Fibroblast of skin of left biceps (primary cell): ENCODE measurements at places on chromosomes 7 and 10.

DNA sequence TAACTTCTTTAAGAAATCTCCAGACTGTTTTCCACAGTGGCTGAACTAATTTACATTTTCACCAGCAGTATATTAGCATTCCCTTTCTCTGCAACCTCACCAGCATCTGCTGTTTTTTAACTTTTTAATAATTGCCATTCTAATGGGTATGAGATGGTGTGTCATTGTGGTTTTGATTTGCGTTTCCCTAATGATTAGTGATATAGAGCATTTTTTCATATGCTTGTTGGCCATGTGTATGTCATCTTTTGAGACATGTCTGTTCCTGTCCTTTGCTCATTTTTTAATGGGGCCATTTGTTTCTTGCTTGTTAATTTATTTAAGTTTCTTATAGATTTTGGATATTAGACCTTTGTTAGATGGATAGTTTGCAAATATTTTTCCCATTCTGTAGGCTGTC, 68.8 kb downstream of the SLC39A12 start:
- DNase-seq, result no peak

GRCh38 chr10:131141207-131141606, 170.3 kb downstream of the TCERG1L start:
- DNase-seq, result no peak

DNA sequence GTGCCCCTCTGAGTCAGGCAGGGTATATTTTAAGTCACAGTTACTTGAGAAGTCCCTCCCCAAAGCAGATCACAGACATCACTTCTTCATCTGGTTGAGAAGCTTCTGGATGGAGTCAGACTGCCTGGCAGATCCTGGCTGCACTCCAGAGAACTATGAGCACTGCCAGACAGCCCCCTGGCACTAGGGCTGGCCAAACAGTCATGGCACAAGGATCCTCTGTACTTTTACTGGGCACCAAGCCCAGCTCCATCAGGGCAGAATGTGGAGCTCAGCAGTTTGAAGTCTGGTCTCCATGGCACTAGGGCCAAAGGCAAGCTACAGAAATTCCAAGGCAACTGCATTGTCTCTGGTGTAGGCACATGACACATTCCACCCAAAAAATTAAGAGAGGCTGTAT, 162.1 kb downstream of the NRG3 start:
- no peak for DNase-seq

DNA sequence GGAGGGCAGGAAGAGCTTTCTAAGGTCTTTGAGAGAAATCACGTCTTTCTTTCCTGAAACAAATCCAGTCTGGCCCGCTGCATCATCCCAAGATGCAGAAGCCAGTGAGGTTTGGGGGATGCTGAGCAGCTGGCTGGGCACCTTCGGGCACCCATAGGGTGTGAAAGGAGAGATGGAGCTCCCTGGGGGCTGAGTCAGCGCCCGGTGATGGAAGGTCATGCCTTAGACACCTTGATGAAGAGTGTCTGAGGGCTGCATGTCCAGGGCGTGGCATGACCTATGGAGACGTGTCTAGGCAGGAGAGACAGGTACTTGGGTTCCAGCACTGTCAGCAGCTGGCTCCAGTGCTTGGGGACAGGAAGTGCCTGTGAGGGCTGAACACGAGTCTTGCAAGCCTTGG, 88.3 kb downstream of the GOLGA7B start:
- no peak for DNase-seq

- DNase-seq, result peak; percentile 13
Measured at GRCh38 chr10:13099144-13099665, 758 bp upstream of the OPTN start.

GRCh38 chr7:37753398-37754050, 70.0 kb downstream of the GPR141 start:
- DNase-seq, result no peak

DNA sequence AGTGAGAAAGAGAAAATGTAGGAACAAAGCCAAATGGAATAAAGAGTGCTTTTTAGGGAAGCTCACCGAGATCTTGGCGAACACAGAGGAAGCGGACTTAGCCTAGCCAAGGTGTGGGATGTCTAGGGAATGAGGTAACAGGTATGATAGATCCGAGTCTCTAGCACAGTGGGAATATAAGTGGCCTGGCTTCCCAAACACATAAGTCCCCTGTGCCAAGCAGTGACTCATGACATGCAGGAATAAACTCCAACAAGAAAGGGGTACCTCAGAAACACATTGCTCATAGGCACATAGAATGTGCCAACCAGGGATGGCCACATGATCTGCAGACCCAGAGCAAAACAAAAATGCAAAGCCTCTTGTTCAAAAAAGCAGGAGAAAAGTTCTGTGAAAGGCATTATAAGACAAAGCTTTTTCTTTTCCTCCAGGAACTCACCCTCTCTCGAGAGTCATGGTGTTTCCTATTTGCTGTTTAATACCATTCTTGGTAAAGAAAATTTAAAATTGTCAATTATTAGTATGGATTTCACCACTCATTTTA, 542.5 kb downstream of the GATA3 start:
- no peak for DNase-seq

- no peak for DNase-seq
Measured at GRCh38 chr10:121886181-121886580, 41.6 kb downstream of the ATE1 start.

DNA sequence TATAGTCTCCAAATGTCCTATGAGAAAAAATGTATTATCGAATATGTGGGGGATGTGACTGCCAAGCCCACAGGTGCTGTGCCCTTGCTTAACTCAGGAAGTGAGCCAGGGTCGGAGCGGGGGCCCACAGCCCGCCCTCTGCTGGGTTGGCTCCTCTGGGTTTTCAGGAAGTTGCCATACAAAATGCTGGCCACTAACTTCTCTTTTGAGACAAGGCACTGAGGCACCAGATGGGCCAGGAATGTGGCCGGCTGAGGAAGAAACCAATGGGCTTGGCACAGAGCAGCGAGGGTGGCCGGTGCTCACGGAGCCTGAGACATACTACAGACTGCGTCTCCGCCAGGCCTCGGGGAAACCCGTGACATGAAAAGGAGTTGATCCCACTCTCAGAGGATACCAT, 58.9 kb downstream of the FAM53B start:
- no peak for DNase-seq

GRCh38 chr10:74114041-74114448, 36.6 kb downstream of the AP3M1 start:
- no peak for DNase-seq

GRCh38 chr10:17766731-17767130, 14.7 kb downstream of the TMEM236 start:
- DNase-seq, result no peak

GRCh38 chr10:86334488-86335085, 32.0 kb downstream of the GRID1 start:
- no peak for DNase-seq

GRCh38 chr10:86729677-86730076, 26.7 kb upstream of the BMPR1A start:
- DNase-seq, result no peak

- no peak for DNase-seq
Measured at GRCh38 chr10:29703271-29703670, 68.5 kb upstream of the SVIL start.

- DNase-seq, result no peak
Measured at GRCh38 chr7:158933468-158934139, 77.2 kb downstream of the DYNC2I1 start.

DNA sequence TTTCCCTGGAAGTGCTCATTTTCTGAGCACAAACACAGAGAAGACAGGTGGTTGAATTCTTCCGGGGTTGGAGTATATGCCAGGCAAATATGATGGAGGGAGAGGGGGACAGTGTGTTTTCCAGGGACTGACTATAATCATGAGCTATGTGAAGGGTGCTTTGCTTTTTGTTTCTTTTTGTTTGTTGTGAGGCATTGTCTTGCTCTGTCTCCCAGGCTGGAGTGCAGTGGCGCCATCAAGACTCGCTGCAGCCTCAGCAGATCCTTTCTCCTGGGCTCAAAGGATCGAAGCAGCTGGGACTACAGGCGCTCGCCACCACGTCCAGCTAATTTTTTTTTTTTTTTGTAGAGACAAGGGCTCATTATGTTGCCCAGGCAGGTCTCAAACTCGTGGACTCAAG, 47.3 kb upstream of the CPN1 start:
- DNase-seq, result no peak

GRCh38 chr7:127245607-127246006, 7.1 kb downstream of the GRM8 start:
- DNase-seq, result no peak

DNA sequence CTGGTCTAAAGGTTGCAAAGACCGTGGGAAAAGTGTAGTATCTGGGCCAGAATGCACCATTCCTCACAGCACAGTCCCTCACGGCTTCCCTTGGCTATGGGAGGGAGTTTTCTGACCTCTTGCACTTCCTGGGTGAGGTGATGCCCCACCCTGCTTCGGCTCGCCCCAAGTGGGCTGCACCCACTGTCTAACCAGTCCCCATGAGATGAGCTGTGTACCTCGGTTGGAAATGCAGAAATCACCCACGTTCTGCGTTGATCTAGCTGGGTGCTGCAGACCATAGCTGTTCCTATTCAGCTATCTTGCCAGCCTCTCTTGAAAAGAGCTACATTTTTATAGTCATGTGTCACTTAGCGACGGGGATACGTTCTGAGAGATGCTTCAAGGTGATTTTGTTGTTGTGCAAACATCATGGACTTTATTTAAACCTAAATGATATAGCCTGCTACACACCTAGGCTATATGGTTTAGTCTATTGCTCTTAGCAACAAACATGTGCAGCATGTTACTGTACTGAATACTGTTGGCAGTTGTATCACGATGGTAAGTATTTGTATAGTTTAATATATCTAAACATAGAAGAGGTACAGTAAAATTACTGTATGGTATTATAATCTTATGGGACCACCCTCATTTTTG, 120.0 kb downstream of the PPP1R9A start:
- no peak for DNase-seq

DNA sequence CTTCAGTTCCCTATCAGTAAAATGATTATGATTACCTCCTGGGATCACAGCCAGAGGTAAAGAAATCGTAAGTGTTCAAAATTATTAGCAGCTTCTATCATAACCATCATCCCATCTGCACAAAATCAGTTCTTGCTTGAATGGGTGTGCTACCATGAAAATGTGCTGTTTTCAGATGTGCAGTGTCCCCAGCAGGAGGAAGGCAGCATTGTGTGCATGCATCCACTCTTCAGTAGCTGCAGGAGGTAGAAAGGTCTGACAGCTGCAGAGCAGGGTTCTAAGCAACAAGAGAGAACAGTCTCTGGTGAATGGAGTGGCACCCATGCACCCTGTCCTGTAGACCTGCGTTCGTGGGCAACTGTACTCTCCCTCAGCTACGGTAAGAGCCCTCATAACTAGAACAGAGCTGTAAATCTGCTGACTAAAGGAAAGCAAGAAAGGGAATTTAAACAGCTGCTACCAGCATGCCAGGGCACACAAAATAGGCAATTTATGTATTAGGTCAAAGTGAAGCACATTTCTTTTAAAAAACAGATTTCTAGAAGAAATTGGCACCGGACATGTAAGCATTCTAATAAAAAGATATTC, 21.2 kb downstream of the VSTM2A start:
- no peak for DNase-seq

GRCh38 chr7:127895360-127895759, 135.9 kb downstream of the LRRC4 start:
- no peak for DNase-seq

- DNase-seq, result peak; percentile 12
Measured at GRCh38 chr7:131688738-131689661, 132.6 kb upstream of the PODXL start.

GRCh38 chr10:42646687-42647640, 8.6 kb upstream of the ZNF33B start:
- DNase-seq, result no peak

DNA sequence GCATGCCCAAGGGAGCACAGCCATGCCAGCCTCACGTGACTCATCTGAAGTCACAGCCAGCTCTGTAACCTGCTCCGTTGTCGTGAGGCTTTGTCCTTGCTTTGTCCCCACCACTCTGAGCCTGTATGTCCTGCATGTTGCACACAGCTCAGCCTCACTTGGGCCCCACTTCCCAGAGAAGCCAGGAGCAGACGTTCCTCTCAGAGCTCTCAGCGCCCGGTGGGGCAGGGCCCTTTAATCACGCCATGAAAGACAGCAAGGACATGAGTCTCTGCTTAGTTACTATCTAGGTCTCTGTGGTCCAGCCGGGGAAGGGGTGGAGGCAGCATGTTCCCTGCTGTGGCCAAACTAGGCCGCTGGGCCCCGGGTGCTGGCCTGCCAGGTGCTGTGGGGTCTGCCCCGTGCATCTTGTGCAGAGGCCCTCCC, 127.4 kb upstream of the FAM20C start:
- no peak for DNase-seq

GRCh38 chr7:29033584-29033983, 75.5 kb upstream of the TRIL start:
- DNase-seq, result no peak

- no peak for DNase-seq
Measured at GRCh38 chr7:93503088-93503487, 71.4 kb downstream of the CALCR start.

GRCh38 chr7:137635874-137636273, 210.9 kb downstream of the DGKI start:
- DNase-seq, result no peak

DNA sequence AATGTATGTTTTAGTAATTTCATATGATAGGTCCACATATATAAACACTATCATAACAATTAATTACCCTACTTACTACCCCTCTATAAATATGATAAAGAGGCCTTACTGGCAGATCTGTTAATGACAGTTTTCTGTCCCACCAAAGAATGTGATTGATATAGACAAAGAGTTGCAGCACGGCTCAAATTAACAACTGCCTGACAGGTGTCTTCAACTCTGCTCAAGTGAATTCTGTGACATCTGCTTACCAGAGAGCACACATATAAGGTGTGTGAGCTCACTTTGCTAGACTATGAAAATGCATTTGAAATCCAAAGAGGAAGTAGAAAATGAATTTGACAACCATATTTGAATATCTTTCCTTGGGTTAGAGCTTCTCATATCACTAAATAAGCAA, 36.6 kb downstream of the CACNA2D1 start:
- no peak for DNase-seq

- DNase-seq, result no peak
Measured at GRCh38 chr10:119177708-119178371, 772 bp downstream of the PRDX3 start.

GRCh38 chr10:24865783-24866182, 86.6 kb downstream of the PRTFDC1 start:
- no peak for DNase-seq

- no peak for DNase-seq
Measured at GRCh38 chr7:96085953-96086352, 235.9 kb downstream of the SLC25A13 start.

DNA sequence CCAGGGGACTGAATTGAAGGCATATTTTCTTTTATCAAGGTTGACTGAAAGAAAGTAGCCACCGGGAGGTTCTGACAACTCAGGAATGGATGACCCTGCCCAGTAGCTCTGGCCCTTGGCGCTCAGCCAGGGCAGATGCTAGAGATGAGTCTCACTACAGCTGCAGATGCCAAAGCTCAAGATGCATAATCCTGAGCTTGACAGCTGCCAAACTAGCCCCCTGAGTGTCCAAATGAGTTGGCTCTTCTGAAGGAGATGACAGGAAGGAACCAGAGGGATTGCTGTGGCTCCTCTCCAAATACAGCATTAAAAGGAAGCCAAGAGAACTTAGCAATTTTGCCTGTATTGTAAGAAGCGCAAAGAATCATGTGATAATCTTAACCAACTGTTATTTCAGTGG, 78.4 kb downstream of the NXPH1 start:
- no peak for DNase-seq
